Upper lobe of left lung (tissue), 6 donors: ENCODE measurements at places on chromosomes 1 and 21. TPM values are rescaled to one million over a fixed set of nuclear protein-coding genes. Genes with fewer than 3 reads are reported as not detected.
A peak's percentile ranks its signal among the peaks of the same experiment; 100 is the strongest.

- no peak for DNase-seq
These were observed 5.7 kb upstream of the ABCA4 start for GRCh38 chr1:94126651-94127050.

DNA sequence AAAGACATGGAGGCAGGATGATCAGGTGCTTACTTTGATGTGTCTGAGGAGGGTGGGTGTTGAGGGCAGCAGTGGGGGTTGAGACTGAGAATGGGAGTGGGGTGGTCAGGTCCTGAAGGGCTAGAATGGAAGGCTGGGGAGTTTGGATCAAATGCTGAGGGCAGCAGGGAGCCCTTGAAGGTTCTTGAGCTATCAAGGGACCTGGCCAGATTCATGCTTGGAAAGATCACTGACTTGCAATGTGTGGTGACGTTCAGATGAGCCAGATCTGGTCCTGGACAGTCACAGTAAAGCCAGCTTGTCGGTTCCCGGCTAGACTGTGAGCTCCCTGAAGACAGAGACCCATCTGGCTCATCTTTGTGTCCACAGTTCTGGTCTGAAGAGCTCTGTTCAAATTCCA is 3.8 kb downstream of the EPHB2 start:
- DNase-seq = no peak

DNA sequence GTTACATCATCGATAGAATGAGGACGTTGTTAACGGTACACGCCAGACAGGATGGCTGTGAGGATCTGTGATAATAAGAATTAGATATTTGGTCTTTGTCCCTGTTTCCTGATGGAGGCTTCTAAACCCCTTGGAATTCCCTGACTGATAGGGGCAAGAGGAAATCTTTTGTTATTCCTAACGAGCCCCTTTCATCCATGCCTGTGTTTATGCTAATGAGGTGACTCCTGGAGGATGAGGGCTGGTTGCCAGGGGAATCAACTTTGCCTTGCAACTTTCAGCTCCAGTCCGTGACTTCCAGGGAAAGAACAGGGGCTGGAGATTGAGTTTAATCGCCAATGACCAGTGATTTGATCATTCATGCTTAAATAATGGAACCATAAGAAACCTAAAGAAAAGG is 39.3 kb upstream of the NLRP3 start:
- DNase-seq = no peak

SH2D1B gene
- 1.2 TPM for total RNA-seq

TMPRSS2 gene
- total RNA-seq = 87.0 TPM

- DNase-seq = no peak
These were observed 25.0 kb upstream of the CHRM3 start for GRCh38 chr1:239361403-239361802.

DNA sequence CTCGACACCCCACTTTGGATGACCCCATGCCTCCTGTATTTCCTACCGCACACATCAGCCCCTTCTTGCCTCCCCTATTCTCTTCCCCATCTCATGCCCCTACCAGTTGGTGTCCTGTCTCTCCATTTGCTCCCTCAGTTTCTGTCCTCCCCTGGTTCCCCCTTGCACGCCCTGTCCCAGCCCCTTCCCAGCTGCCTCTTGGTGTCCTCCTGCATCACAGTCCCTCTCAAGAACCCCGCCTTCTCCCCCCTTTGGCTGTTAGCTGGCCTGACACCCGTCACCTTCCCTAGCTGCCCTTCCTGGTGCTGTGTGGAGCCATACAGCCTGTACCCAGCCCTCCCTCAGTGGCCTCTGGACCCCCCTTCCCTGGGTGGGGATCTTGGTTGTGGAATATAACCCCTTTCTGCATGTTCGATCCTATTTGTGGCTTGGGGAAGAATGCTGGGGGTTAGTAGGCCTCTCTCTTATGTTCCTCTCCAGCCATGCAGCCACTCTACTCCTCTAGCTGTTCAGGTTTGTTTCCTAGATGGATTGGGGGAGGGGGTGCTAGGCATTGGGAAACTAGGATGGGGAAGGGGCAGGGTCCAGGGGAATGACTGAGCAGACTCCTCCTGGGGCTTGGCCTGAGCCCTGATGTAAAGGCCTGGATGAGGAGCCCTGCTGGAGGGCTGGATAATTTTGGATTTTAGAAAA is 41.4 kb upstream of the NFASC start:
- DNase-seq = no peak

LCE2B gene
- total RNA-seq = not detected

DNA sequence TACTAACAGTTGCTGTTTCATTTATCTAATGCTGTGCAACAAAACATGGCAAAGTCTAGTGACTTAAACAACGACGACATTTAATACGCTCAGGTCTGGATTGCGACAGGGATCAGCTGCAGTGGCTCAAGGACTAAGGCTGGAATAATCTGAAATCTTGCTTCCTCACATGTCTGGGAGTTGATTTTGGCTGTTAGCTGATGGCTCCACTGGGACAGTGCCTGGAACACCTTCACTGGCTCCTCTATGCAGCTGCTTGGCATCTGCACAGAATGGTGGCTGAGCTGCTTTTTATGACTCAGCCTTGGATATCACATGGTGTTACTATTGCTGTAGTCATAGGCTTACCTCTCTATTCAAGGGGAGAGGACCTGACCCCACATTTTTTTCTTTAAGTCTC is 24.0 kb upstream of the BTG3 start:
- no peak for DNase-seq

GRCh38 chr1:95534985-95535384 is 301.0 kb downstream of the RWDD3 start:
- DNase-seq = no peak

HAPLN2 gene
- not detected for total RNA-seq

WNT3A gene
- 4.0 TPM for total RNA-seq

DNA sequence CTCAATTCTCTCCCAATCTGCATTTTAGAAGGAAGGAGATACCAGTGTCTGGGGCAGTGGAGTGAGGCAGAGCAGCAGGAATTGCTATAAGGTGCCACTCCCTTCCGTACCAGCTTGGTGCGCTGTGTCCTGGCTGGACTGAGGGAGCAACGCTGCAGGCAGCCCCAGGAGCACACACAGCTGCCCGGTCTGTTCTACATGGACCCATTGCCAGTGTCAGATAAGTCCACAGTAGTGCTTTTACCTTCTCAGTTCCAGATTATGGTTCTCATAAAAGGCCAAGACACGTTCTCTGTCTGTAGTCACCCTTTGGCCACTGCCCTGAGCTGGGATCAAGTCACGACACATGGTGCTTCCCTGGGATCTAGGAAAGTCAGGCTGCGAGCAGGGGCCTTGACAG is 44.1 kb upstream of the BARHL2 start:
- peak; percentile 32 for DNase-seq

DNA sequence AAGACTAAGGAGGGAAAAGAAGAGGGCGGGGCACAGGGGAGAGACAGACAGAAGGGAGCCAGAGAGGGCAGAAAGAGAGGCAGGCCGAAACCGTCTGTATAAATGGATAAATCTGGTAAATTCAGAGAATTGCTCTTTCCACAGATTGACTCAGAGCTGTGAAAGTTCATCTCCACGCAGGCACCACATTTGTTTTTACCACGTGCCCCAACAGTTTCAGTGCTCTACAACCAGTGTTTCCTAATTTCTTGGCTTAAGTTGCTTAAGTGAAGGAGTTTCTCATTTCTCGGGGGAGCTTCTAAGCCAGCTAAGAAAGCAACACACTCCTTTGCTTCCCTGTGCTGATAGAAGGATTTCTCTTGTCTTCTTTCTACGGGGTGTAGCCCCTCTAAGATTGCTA is 87.1 kb downstream of the ENAH start:
- DNase-seq = no peak

GRCh38 chr1:185373813-185374529 is 56.9 kb upstream of the IVNS1ABP start:
- DNase-seq = peak; percentile 69

IFI16 gene
- total RNA-seq = 68.1 TPM

DNA sequence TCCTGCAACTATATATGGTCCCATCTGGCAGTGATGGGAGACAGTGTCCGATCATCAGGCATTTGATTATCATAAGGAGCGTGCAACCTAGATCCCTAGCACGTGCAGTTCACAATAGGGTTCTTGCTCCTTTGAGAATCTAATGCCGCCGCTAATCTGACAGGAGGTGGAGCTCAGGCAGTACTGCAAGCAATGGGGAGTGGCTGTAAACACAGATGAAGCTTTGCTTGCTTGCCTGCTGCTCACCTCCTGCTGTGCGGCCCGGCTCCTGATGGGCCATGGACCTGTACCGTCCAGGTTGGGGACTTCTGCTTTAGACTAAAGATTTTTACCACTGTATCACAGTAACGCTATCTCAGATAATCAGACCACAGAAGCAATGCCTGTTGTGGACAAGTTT is 63.8 kb downstream of the TGFB2 start:
- DNase-seq = peak; percentile 9

GRCh38 chr1:59272507-59272906 is 24.4 kb upstream of the FGGY start:
- no peak for DNase-seq

CRNN gene
- not detected for total RNA-seq

- DNase-seq = peak; percentile 64
These were observed 60.2 kb downstream of the DMRTB1 start for GRCh38 chr1:53519421-53519820.

- no peak for DNase-seq
These were observed 24.8 kb downstream of the PPP2R5A start for GRCh38 chr1:212309967-212310366.

LDLRAD2 gene
- total RNA-seq = not detected

- DNase-seq = no peak
These were observed 8.4 kb downstream of the SYPL2 start for GRCh38 chr1:109474697-109475096.

- DNase-seq = no peak
These were observed 10.6 kb downstream of the VCAM1 start for GRCh38 chr1:100730130-100730529.

CNR2 gene
- total RNA-seq = 0.17 TPM

DNA sequence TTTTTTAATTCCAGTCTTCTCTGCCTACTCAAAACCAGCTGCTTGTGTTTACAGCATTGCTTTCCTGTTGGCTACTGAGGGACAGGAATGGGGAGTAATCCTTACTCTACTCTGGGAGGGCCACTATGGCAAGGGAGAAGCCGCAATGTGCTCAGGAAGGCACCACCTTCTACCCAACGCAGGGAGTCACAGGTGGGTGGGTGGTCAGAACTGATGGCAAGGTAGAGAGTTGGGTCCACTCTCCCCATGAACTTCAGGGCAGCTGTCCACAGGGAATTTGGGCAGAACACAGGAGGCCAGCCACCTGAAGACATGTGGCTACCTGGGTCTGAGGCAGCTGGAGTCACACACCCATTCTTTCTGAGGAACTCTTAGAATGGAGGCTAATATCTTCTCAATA is 40.5 kb upstream of the HMGB4 start:
- no peak for DNase-seq

IFFO2 gene
- 9.2 TPM for total RNA-seq

EXTL1 gene
- under 0.01 TPM for total RNA-seq

DNA sequence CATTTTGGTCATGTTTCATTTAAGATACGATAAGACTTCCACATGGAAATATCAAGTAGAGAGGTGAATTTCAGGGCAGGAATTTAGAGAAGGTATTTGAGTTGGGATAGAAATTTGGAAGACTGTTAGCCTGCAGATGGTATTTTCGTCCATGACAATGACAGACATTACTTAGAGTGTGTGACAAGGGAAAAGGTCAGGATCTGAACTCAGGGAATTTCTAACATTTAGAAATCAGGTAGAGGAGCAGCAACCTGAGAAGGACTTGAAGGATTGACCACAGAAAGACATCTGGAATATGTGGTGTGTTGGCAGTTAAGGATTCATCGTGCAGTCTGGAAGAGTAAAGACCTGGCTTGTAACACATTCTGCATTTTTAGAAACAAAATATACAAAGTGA is 57.9 kb downstream of the RABGAP1L start:
- DNase-seq = no peak

NPHS2 gene
- not detected for total RNA-seq

DNA sequence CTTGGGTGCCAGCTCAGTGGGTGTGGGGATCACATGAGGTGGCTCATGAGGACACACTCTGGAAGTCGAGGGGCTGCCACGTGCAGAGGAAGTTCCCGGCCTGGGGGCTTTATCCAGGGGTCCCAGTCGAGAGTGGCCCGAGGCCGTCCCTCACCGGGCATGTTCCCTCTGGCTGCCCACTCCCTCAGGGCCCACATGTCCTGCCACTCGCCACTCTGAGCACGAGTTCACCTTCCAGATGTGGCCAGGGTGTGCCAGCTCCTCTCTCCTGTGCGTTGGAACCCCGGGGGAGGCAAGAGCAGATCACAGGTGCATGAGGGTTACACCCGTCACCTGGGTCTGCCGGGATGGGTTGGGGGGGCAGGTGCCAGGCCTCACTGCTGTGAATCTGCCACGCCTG is 14.6 kb downstream of the TMEM201 start:
- DNase-seq = no peak

PPIAL4G gene
- total RNA-seq = not detected

GRCh38 chr1:30762930-30763650 is 5.5 kb upstream of the LAPTM5 start:
- DNase-seq = no peak

DNA sequence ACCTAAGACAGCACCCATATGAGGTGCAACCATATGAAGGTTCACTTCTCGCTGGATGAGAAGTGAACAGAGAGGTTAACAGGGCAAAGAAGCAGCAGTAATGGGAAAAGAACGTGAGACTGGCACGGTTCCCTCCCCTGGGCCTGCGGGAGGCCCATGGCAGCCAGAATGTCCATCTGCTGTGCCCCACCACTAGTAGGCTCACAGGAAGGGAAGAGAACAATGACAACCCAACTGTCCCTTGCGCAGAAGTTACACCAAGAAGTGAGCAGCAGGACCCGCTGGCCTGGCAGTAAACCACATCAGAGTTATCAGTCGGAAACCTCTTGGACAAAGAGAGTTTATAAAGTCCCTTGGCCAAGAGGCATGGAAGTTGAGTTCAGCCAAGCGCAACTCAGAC is 11.3 kb downstream of the HIVEP3 start:
- DNase-seq = no peak

- peak; percentile 57 for DNase-seq
These were observed 1.4 kb downstream of the CDA start for GRCh38 chr1:20590306-20590777.

MOB3C gene
- 21.8 TPM for total RNA-seq

GRCh38 chr1:240293706-240294105 is 202.0 kb downstream of the FMN2 start:
- no peak for DNase-seq

DNA sequence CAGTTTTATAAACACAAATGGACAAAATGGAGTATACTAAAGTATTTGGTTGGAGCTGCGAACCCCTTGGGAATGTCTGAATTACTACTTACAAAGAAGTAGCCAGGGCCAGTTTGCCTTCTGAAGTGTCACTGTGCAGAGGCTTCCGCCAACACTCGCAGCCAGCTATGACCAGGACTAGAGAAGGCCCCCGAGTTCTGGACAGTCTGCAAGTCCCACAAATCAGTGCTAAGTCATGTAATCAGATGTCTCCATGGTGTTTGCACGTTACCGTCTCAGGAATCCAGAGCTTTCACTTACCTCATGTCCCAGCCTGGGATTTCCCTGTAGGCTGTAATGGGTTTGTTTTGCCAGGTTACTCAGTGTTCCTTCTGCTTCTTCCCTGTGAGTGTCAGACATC is 106.6 kb upstream of the SPAG17 start:
- no peak for DNase-seq

DNA sequence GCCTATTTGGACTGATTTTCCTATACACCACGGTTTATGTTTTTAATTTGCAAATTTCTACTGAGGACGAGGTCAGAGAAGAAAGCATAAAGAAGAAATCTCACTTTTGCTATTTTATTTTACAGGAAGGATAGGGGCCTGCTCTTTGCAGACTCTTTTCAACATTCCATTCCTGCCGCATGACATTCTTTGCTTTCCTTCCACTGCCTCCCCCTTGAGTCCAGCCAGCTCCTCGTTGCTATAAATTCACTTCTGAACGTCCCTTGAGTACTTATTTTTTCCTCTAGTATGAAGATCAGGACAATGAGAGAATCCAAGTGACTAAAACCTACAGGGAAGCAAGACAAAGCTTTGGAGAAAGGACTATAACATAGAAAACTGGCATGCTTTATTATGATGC is 53.4 kb upstream of the PTGFR start:
- DNase-seq = no peak
